ENCODE measurements at places on chromosomes 6 and 20.

DNA sequence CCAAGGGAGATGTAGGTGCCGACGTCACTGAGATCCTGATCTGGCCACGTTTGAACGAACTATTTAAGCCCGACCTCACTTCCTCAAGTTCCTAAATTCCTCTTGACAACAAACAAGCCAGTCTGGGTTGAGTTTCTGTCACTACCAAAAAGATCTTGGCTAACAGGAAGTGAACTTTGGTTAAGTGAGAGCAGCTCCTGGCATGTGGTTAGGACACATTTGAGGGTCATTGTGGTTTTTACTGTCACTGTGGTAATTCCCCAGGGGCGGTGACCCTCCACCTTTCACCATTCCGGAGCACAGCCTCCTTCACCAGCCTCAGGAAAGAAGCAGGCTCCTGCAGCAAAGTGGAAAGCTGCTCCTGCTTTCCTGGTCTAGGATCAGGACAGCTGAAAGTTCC lies 43.1 kb upstream of the ZNF831 start:
- DNase-seq: no peak

DNA sequence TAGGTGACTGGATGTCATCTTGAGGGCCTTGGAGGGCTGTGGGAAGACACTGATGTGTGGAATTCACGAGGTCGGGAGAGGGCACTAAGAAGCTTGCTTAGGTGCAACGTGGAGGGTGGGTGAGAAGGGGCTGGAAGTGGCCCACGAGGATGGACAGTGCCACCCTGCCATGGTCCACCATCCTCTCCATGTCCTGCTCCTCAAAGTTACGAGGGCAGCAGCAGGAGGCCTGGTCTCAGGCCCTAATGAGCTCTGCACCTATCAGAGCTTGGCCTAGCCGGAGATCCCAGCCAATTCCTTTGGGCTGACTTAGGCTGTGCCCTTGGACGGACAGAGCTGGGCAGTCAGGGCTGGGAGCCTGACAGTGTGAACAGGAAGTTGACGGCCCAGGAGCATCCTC lies 27.8 kb upstream of the SCRT2 start:
- DNase-seq: no peak

DNA sequence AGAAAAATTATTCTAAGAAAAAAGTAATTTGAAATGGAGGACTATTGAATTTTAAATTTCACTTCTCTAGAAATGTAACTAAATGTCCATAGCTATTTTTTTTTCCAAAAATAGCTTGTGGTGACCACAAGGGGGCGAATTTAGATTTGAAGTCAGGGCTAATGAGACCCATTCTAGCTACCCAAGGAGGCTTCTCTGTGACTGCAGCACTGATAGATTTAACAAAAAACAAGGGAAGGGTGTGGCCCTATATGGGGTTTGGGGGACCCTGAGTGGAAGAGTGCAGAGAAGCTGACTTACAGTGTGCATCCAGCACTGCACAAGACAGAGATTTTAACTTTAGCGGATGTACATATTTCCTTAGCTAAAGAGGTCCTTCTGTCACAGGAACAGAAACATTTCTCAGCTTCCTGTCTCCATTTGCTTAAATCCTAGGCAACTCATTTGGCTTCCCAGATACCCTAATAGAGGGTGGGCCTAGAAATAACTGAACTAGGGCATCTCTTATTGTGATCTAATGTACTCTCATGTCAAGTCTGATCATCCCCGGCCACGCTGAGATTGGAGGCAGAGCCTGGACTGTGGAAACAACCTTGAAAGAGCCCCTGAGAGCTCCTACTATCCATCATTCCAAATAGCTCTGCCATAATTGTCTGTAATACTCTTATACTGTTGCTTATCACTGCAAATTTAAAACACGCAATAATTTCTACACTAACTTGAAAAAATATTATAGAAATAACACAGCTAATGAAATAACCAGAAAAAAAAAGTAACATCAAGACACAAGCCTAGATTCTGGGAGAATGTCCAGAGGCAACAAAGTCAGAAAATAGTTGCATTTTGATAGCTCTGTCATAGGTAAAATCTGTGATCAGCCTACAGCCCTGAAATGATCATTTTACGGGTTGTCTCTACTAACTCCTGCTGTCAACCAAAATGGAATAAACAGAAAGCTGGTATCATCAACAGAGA lies 93.6 kb downstream of the SNAP91 start:
- no peak for DNase-seq

GRCh38 chr6:23282252-23283021 lies 713.1 kb downstream of the HDGFL1 start:
- no peak for DNase-seq

DNA sequence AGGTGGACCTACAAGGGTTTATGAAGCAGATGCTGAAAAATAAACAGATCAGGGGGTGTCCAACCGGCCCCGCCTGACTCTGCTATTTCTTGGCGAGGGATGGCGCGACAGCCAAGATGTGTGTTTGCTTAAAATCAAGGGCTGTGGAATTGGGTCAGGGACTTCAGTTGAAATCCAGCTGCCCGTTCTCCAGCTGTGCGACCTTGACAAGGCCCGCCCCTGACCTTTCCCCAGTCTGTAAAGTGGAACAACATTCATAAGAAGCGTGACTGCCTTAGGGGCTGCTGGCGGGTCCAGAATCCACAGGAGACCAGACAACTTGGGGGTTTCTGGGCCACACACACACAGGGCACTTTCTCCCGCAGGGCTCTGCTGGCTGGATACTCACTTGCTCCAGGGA lies 517.5 kb downstream of the PREX1 start:
- no peak for DNase-seq

Measured in effector CD8-positive, alpha-beta T cell (primary cell).